ENCODE measurements at places on chromosomes 4 and X.

DNA sequence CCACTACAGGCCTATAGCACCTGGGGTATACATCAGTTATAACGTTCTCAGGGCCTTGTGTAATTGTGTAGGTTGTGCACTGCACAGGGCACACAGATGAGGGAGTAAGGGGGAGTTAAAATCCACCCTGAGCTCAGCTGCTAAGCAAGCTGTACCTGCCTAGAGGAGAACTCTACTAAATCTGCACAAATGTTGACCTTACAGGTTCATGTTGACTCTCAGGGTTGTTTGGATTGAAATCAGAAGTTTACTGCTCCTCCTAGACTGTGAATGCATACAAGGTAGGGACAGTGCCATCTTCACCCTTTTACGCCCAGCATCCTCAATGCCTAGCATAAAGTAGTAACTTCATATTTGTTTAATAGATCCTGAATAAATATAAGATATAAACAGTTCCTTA lies 89.8 kb downstream of the SMARCA1 start:
- DNase-seq, result no peak

DNA sequence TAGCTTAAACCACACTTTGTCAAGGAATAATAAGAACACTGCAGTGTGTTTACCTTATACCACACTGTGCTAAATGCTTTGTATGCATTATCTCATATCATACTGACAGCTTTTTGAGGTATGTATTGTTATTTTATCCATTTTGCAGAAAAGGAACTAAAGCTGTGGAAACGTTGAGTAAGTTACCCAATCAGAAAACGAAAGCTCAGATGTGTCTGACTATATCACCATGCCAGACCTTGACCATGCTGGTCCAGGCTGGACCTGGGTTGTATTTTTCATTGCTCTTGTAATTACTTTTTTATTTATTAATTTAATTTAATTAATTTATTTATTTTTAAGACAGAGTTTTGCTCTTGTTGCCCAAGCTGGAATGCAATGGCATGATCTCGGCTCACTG lies 2.1 kb downstream of the HSD17B11 start:
- DNase-seq, result no peak

- DNase-seq, result no peak
These were observed 392.6 kb upstream of the FTHL17 start for GRCh38 chrX:31464306-31464915.

DNA sequence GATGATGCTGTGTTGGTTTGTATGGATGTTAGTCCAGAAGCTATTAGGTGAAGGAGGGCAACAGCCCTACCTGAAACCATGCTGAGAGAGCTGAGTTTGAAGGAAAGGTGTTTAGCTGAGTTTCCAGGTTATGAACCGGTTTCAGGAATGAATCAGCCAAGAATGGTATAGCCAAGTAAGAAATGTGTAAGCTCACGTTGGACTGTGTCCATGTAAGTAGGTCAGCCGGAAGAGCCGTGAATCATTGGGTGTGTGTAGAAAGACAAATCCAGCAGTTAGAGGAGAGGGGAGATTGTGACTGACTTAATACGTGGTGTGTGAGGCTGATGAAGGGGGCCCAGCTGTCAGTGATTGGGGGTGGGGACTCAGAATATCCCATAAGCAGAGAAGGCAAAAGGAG lies 77.2 kb upstream of the SPIN4 start:
- DNase-seq, result no peak

- no peak for DNase-seq
These were observed 1.5 kb downstream of the HPRT1 start for GRCh38 chrX:134461437-134461836.

DNA sequence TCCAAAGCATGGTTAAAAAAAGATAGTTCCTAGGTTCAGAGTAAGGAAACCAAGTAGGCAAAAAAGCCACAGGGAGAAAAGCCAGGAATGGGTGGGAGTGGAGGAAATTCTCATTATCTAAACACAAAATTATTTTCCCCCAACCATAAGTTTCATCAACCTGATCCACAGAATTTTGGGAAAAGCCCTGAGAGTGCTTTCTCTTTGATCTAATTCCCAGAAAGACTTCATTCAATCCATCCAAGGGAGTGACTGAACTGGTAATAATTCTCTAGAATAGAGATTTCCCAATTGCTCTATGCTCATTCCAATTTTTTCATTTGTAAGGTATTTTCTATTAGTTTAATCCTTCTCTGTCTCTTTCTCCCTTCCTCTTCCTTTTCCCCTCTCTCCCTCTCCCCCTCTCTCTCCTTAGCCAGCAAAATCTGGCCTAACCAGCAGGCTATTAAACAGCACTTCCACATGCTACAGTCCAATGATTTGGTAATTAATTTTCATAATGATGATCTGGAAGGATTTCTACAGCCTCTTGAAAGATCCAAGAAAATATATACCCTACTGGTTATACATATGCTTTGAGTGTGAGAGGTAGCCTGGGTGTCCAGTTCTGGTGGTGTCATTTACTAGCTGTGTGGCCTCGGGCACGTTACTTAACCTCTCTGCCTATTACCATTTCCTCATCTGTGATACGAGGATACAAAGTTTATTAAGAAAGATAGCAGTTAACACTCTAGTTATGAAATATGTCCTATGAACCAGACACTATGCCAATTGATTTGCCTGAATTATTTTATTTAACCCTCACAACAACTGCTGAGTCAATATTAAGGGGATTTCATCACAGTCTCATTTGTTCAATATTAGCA lies 251.5 kb upstream of the RASGEF1B start:
- no peak for DNase-seq
